Breast epithelium (tissue), 4 donors: ENCODE measurements at places on chromosomes 3 and 15. TPM values are rescaled to one million over a fixed set of nuclear protein-coding genes. Genes with fewer than 3 reads are reported as not detected.

DNA sequence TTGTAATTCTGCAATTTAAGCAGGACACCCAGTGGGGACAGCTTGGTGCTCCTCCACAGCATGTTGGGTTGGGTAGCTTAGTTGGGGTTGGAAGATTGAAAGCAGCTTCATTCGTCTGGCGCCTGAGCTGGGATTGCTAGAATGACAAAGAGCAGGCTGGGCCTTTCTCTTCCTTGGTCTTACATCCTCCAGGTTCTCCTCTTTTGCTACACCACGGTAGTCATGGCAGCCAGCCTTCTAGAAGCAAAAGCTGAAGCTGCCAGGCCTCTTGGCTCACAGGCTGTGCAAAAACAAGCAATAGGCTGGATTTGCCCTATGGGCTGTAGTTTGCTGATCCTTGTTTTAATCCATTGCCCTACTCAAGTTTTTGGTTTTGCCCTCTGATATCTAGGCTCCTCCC is 3.2 kb upstream of the ANXA2 start:
- H3K4me3 ChIP-seq, result no peak overlapping the region
- no peaks in the 10 kb centered on the region for H3K36me3 ChIP-seq
- DNase-seq, result no peak
- no peaks in the 10 kb centered on the region for H3K27me3 ChIP-seq
- no peak overlapping the region for H3K27ac ChIP-seq
- H3K4me1 ChIP-seq, result no peaks in the 10 kb centered on the region

- H3K27me3 ChIP-seq, result no peaks in the 10 kb centered on the region
- H3K4me3 ChIP-seq, result no peak overlapping the region
- H3K4me1 ChIP-seq, result no peaks in the 10 kb centered on the region
- DNase-seq, result no peak
- no peak overlapping the region for H3K27ac ChIP-seq
Observed at GRCh38 chr3:82087958-82088357, 326.5 kb upstream of the GBE1 start.

- no peaks in the 10 kb centered on the region for H3K4me1 ChIP-seq
- H3K36me3 ChIP-seq, result no peaks in the 10 kb centered on the region
- no peak overlapping the region for H3K4me3 ChIP-seq
- H3K27me3 ChIP-seq, result no peaks in the 10 kb centered on the region
- no peak for DNase-seq
Observed at GRCh38 chr15:94561036-94561689, 329.8 kb downstream of the MCTP2 start.

Gene MRPL47
- total RNA-seq, result 28.5 TPM

DNA sequence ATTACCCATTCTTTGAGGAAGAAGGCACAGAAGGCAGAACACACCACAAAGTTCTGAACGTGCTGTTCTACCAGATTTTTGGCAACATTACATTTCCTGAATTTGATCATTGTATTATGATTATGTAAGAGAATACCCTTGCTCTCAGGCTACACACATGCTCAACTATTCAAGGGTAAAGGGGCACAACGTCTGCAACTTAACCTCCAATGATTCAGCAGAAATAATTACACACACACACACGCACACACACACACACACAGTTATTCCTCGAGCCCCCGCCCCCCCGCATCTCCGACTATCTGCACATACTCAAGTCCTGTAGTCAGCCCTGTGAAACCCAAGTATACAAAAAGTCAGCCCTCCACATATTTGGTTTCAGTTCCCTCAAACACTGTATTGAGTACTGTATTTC is 26.8 kb downstream of the RPN1 start:
- H3K27me3 ChIP-seq, result no peaks in the 10 kb centered on the region
- H3K36me3 ChIP-seq, result peaks cover 18% of the 10 kb centered on the region
- H3K4me3 ChIP-seq, result no peak overlapping the region
- H3K27ac ChIP-seq, result no peak overlapping the region
- H3K4me1 ChIP-seq, result no peaks in the 10 kb centered on the region

Gene KLHL40
- total RNA-seq, result not detected

DNA sequence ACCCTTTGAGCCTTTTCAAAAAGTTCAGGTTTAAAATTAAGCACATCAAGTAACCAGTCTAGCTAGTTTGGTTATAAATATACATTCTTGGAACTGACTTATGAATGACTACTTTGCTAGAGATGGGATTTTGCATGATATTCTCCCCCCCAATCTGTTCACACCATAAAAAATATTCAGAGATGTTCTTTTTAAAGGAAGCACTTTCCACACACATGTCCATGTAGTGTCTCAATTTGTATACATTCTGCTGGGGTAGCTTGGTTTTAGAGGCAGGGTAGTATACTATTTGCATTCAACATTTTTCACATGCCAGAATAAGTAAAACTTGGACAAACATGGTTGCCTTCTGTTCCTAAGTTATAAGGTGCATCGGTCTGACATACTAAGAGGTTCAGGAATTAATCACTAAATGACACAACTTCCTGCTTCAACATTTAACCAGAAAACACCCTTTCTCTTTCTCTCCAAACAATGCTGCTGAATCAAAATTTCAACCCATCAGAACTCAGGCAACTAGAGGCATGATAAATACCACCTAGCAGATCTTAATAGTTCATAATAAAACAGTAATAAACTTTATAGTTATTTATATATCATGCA is 57.0 kb downstream of the SUMF1 start:
- no peaks in the 10 kb centered on the region for H3K36me3 ChIP-seq
- no peak overlapping the region for H3K4me3 ChIP-seq
- DNase-seq, result no peak
- H3K27ac ChIP-seq, result no peak overlapping the region
- H3K4me1 ChIP-seq, result no peaks in the 10 kb centered on the region
- H3K27me3 ChIP-seq, result no peaks in the 10 kb centered on the region

- no peaks in the 10 kb centered on the region for H3K4me1 ChIP-seq
- no peak overlapping the region for H3K4me3 ChIP-seq
Observed at GRCh38 chr3:37154668-37155314, 19.6 kb downstream of the LRRFIP2 start.

GRCh38 chr3:56055951-56056350 is 412.3 kb downstream of the ERC2 start:
- H3K4me1 ChIP-seq, result no peaks in the 10 kb centered on the region
- no peak overlapping the region for H3K27ac ChIP-seq
- no peak for DNase-seq
- H3K36me3 ChIP-seq, result no peaks in the 10 kb centered on the region

GRCh38 chr3:102450976-102451375 is 16.2 kb downstream of the ZPLD1 start:
- no peak for DNase-seq
- H3K4me1 ChIP-seq, result no peaks in the 10 kb centered on the region
- no peaks in the 10 kb centered on the region for H3K27me3 ChIP-seq

DNA sequence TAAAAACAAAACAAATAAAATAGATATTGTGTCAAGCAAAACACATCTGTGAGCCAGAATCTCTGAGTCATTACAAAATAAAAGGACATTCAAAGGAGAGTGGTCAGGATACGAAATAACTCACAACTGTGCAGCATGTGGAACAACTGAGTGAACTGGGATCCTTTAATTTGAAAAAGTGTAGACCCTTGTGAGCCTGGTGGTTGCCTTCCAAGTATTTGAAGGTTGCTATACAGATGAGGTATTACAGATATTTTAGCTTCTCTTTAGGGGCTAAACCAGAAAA is 26.7 kb downstream of the KCNMB2 start:
- H3K4me3 ChIP-seq, result no peak overlapping the region
- DNase-seq, result no peak
- no peaks in the 10 kb centered on the region for H3K27me3 ChIP-seq
- no peak overlapping the region for H3K27ac ChIP-seq
- H3K4me1 ChIP-seq, result no peaks in the 10 kb centered on the region
- no peaks in the 10 kb centered on the region for H3K36me3 ChIP-seq

Gene SLC22A14
- not detected for total RNA-seq

DNA sequence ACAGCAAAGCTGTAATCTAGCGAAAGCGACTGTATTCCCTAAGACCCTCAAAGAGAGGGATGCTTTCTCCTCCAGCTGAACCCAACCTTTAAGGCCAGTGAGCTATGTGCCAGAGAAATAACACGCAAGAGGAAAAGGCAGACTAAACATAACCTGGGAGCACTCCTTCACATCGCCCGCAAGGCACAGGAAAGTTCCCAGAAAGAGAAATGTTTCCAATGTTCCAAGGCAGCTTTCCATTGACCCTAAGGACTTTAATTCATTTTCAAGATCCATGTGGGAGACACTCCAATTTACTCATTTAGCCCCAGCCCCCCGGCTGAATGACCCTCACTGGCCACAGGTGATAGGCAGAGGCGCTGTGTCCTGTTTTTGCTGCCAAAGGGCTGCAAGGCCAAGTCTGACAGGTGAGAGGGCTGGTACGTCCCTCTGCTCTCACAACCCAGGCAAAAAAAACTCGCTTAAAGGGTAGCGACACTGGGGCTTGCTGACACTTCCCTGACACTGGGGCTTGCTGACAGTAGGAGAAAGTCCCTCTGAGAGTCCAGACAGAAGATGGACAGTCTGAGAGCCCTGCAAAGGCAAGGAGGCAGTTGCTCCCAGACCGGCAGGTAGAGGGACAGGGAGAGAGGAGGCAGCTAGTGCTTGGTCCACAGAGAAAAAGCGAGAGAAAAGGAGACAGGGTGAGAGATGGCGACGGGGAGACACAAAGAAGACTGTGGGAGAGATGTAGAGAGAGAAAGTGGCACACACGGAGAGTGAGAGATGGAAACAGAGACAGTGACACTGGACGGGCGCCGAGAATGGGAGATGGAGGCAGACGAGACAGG is 702 bp downstream of the ARHGEF3 start:
- DNase-seq, result no peak
- no peaks in the 10 kb centered on the region for H3K27me3 ChIP-seq
- peak overlapping the region; percentile 74 for H3K27ac ChIP-seq
- peaks cover 5% of the 10 kb centered on the region for H3K4me1 ChIP-seq
- H3K36me3 ChIP-seq, result no peaks in the 10 kb centered on the region
- H3K4me3 ChIP-seq, result peak overlapping the region; percentile 66

Gene PIERCE2
- 2.6 TPM for total RNA-seq

Gene BUB1B
- total RNA-seq, result 1.9 TPM

DNA sequence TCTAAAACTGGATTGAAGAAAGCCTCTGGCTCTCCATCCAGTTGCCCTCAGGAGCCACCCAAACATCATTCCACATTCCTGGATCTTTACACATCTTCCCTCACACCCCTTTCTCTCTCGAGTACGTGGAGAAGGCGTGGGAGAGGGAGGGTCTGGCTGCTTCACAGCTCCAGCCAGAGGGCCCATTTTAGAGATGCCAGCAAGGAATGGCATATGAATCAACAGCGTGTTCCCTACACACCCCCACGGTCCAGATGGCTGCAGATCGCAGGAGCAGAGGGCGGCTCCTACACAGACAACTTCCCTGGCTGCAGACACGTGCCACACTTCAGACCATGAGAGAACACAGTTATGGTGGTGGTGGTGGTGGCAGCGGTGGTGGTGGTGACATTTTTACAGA is 280.1 kb downstream of the ERC2 start:
- no peaks in the 10 kb centered on the region for H3K4me1 ChIP-seq
- no peak for DNase-seq
- no peak overlapping the region for H3K4me3 ChIP-seq
- no peaks in the 10 kb centered on the region for H3K27me3 ChIP-seq

Gene HHATL
- 0.32 TPM for total RNA-seq

DNA sequence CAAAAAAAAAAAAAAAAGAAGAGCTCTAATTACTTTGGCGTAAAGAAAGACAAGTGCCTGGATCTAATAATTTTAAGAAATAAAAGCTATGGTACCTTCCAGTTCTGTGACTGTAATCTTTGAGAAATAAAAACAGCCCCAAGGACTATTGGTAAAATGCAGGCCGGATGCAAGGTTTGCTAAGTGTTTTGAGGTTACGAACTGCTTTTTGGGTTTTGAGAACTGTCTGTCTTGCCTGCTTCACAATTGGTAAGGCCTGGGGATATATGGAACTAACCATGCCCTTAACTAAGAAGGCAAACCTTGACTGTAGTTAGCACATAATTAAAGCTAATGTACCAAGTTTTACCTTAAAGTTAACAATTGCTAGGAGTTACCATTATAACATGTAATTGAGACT is 388.4 kb upstream of the CBLB start:
- H3K4me3 ChIP-seq, result no peak overlapping the region
- no peaks in the 10 kb centered on the region for H3K36me3 ChIP-seq
- H3K27ac ChIP-seq, result no peak overlapping the region
- no peak for DNase-seq

DNA sequence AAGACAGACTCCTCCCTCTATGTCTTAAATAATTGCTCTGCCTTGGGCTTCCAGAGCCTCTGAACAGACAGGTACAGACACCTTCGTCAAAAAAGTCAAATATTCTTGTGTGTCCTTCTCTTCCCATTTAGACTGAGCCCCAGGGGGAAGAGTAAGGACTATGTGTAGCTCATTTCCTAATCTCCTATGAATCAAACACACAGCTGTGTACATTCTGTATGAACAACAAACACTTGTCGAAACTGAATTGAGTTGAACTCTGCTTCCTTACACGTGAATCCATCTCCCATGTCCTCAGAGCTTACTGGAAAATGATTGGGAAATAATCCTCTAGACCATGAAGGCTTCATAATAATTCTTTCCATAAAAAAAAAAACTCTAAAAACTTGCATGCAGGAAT is 80.8 kb downstream of the MOBP start:
- H3K4me3 ChIP-seq, result no peak overlapping the region
- H3K27me3 ChIP-seq, result no peaks in the 10 kb centered on the region
- H3K27ac ChIP-seq, result no peak overlapping the region
- H3K36me3 ChIP-seq, result no peaks in the 10 kb centered on the region

DNA sequence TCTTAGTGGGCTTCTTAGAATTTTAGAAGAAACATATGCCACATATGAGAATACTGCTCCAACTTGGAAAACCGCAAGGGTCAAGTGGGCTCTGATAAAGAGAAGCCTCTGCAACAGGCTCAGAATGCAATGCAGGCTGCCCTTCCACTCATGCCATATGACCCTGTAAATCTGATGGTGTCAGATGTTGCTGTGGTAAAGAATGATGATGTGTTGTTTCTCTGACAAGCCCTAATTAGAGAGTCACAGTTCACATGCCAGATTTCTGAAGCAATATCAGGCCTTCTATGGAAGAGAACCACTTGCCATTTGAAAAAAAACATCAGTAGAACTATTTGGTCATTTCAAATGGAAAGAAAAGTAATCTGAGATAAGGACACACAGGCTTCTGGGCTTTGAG is 749.6 kb downstream of the AGBL1 start:
- no peaks in the 10 kb centered on the region for H3K27me3 ChIP-seq
- DNase-seq, result no peak
- H3K36me3 ChIP-seq, result no peaks in the 10 kb centered on the region
- no peak overlapping the region for H3K4me3 ChIP-seq
- no peaks in the 10 kb centered on the region for H3K4me1 ChIP-seq

- no peaks in the 10 kb centered on the region for H3K27me3 ChIP-seq
- no peak overlapping the region for H3K4me3 ChIP-seq
- no peak for DNase-seq
- no peak overlapping the region for H3K27ac ChIP-seq
- peaks cover 1% of the 10 kb centered on the region for H3K36me3 ChIP-seq
Observed at GRCh38 chr15:25385986-25386385, 52.8 kb downstream of the UBE3A start.

Gene SMAD3
- total RNA-seq, result 33.4 TPM

Gene SV2B
- 2.2 TPM for total RNA-seq

DNA sequence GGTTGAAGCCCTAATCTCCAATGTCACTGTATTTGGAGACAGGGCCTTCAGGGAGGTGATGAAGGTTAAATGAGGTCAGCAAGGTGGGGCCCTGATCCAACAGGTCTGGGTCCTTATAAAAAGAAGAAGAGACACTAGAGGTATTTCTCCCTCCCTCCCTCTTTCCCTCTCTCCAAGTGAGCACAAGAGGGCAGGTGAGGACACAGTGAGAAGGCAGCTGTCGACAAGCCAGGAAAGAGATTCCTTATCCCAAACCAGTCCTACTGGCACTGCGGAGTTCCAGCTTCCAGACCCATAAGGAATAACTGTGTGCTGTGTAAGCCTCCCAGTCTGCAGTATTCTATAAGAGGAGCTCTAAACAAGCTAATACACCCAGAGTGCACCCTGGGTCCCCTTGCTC is 134.7 kb downstream of the ADAMTS17 start:
- no peak for DNase-seq
- H3K4me1 ChIP-seq, result no peaks in the 10 kb centered on the region
- H3K4me3 ChIP-seq, result no peak overlapping the region
- H3K36me3 ChIP-seq, result no peaks in the 10 kb centered on the region
- H3K27ac ChIP-seq, result no peak overlapping the region

Gene PAQR5
- 2.6 TPM for total RNA-seq
